ENCODE measurements at places on chromosomes 6 and 20.

- DNase-seq = no peak
Observed at GRCh38 chr20:36969051-36969450, 17.5 kb upstream of the SAMHD1 start.

GRCh38 chr20:49713753-49714712 lies at the start of gene B4GALT5:
Gene B4GALT5, minus strand, starts transcription at chr20:49713878. Its CDS starts 188 bp downstream, at chr20:49713690.
- DNase-seq = peak; percentile 53

DNA sequence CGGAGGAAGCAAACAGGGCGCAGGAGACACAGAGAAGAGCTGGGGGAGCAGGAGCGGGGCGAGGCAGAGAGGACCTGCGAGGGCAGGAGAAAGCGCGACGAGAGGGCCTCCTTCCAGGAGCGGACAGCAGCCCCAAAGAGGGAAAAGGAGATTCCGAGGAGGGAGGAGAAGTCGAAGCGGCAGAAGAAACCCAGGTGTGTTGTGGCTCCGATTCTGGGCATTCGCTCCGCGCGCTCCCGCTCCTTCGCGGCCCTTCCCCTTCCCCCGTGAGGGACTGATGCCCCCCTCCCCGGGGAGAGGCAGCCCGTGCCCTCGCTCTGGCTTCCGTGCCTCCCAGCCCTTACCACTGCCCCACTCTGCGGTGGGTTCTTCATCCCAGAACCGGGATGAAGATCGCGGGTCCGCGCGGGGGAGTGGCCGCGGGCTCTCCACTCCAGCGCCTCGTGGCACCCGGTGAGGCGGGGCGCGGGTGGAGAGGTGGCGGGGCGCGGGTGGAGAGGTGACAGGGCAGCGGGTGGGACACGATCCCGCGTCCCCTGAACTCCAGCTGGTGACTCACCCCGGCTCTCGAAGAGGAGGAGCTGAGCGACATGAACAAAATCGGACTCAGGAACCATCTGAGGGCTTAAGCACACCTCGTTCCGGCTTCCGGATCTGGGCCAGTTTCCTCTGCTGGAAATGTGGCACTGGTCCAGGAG lies 22.4 kb downstream of the TMC2 start:
- DNase-seq = no peak

DNA sequence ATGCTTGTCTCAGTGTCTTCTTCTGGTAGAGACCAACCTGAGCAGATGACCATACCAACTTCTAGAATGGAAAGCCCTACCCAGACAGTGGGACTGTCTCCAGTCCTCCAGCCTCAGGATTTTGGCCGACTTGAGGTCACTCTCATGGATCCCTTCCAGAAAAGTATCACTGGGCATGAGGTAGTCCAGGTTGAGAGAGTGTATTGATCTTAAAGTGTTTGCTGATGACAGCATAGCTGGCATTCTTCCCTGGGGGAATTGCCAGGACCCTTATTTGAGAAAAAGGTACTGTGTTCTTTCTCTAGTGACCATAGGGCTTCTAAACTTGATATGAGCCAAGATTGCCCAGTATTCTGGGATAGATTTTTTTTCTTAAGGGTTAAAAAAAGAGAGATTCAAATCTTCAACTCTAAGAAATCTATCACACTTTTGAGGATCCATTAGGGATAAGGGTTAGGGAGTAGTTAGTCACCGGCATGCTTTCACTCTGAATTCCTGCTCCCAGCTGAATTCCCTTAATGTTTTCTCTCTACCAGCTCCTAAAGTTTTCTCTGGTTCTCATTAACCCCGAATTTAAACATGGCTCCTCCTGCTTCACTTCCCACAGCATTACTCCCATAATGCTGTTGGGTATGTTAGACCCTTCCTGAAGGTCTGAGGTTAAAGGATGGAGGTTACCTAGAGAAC lies 73.6 kb upstream of the FLRT3 start:
- DNase-seq = no peak

GRCh38 chr20:59634435-59635005 lies 30.2 kb downstream of the PHACTR3 start:
- no peak for DNase-seq

GRCh38 chr6:170437719-170438401 lies 115.2 kb downstream of the PSMB1 start:
- no peak for DNase-seq

DNA sequence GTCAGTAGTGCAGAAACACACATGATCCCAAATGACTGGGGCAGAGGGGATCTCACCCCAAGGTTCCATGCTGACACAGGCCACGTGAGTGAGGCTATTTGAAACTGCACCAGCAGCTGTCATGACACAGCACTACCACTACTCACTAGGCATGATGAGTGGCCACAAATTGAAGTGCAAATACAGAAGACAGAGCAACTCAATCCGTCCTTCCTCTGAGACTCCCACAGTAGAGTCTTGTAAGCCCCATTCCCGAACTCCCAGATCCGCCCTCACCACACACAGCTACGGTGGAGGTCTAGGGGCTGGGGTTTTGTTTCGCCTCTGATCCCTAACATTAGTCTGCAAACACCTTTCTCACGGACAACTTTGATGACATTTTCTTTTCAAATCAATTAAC lies 113.3 kb upstream of the NUP153 start:
- DNase-seq = no peak

- DNase-seq = no peak
Observed at GRCh38 chr20:45448270-45448669, 21.3 kb upstream of the WFDC2 start.

GRCh38 chr20:19025430-19026120 lies 186.9 kb upstream of the SLC24A3 start:
- no peak for DNase-seq

DNA sequence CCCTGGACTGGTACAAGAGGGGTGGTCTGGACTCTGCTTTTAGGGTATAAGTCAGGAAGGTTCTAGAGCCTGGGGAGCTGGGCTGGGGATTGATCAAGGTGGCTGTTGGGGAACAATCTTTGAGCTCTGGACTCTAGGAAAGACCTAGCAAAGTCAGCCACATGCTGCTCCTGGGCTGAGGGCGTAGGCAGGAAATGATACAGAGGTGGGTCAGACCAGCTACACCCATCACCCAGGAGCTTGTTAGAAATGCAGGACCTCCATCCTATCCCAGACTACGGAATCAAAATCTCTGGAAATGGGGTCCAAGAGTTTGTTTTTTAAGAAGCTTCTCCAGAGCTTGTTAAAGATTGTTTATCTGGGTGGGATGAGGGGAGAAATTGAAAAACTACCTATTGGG lies 9.4 kb downstream of the ADTRP start:
- no peak for DNase-seq

- DNase-seq = no peak
Observed at GRCh38 chr20:63572788-63573646, 1.0 kb downstream of the HELZ2 start.

GRCh38 chr6:124772733-124773319 lies 189.4 kb upstream of the RNF217 start:
- no peak for DNase-seq

GRCh38 chr6:133977983-133978895 lies 25.2 kb downstream of the TBPL1 start:
- DNase-seq = no peak

DNA sequence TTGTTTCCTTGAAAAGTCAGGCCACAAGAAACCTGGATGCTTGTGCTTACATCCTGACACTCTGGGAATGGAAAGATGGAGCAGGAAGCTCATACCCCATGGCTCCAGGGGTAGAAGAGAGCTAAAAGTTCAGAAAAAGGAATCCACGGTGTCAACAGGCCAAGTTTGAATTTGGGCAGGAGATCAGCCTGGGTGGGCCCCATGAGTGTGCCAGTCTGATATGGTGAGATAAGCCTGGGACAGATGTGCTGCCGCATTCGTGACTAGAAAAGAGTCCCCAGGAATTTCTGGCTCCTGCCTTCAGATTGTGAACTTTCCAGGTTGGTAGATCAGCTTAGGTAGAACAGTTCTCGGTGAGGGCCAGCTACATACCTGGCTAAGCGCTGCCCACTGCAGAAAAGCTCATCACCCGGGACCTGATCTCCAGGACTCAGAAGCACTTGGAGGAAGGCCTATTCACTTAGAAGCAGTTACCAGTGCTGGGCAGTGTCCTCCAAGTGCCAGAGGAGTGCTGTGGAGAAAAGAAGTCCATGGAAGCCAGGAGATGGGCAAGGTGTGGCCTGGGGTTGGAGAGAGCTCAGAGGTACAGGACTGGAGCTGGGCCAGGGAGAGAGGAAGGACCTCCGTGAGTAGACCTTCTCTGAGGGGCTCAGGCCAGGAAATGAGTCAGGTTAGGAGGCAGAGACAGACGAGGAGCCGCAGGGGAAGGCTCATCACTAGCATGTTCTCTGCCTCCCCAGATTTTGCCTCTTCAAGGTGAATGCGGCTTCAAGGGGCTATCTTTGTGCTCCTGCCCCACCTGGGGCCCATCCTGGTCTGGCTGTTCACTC lies at the start of gene TSPO2:
Gene TSPO2 (plus strand): TSS at position 242 of the 830 bp plus-strand sequence. CDS start 519 bp downstream, at position 761.
- DNase-seq = no peak

- DNase-seq = no peak
Observed at GRCh38 chr6:114605656-114606055, 262.8 kb upstream of the HS3ST5 start.

- DNase-seq = no peak
Observed at GRCh38 chr6:169567819-169568218, 134.0 kb downstream of the WDR27 start.

GRCh38 chr6:157634546-157634945 lies 188.5 kb upstream of the SNX9 start:
- DNase-seq = no peak

GRCh38 chr6:71489736-71490135 lies 201.1 kb downstream of the OGFRL1 start:
- DNase-seq = no peak

DNA sequence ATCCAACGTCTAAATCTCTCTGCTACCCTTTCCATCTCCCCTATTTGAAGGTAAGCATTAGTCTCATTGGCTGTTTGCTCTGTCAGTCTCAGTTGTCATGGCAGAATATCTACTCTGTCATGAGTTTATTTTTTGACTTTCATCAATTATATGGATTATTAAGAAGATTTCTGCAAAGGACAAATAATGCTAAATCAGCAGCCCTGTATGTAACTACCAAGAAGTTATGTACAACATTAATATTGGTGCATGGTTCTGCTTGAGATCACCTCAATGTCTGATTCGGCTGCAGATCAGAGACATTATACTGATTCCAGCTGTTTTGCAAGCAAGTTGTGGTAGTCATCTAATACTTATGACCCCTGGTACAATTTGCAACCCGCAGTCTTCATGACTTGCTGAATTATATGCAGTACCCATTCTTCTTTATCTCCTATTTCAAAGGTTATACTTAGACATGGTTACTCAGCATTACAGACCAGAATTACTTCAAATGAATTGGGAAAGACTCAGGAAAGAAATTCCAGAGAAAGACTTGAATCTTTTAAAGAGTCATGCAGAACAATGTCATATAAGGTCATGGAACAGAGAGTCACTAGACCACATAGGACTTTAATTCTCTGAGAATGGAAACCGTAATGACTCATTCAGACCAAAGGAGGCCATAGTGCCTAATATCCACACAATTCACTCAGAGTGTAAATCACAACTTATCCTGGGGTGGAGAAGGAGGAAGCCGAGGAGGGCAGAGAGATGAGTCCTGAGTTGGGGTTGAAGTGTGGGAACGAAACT lies 201.4 kb downstream of the IBTK start:
- no peak for DNase-seq
